Hippocampal formation (tissue), 2 donors: ENCODE measurements at places on chromosomes 5 and 9.

DNA sequence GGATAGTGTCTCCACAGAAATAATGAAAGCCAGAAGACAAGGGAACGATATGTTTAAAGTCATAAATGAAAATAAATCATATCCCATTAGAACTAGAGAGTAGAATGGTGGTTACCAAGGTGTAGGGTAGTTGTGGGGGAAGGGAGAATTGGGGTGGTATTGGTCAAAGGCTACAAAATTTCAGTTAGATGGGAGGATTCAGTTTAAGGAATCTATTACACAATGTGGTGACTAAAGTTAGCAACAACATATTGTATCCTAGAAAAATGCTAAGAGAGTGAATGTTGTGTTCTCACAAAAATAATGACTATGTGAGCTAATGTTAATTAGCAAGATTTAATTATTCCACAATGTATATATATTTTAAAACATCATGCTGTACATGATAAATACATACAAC, 27.8 kb upstream of the LARP1 start:
- DNase-seq: no peak

GRCh38 chr5:83488271-83488670, 16.7 kb downstream of the VCAN start:
- DNase-seq: no peak

DNA sequence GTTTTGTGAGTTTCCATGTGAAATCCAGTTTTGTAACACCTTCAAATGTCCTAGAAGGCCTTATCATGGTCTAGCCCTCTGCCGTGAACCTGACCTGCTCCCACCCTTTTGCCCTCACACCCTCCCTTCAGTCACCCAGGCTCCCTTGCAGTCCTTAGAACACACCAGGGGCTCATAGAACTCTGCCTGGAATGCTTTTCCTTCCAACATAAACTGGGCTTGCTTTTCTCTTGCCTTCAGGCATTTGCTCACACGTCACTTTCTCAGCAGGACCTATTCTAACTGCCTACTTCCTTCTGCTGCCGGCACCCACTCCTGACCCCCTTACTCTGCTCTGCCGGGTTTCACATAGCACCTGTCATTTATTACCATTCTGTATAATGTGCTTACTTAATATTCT, 111.9 kb downstream of the PDE8B start:
- no peak for DNase-seq

DNA sequence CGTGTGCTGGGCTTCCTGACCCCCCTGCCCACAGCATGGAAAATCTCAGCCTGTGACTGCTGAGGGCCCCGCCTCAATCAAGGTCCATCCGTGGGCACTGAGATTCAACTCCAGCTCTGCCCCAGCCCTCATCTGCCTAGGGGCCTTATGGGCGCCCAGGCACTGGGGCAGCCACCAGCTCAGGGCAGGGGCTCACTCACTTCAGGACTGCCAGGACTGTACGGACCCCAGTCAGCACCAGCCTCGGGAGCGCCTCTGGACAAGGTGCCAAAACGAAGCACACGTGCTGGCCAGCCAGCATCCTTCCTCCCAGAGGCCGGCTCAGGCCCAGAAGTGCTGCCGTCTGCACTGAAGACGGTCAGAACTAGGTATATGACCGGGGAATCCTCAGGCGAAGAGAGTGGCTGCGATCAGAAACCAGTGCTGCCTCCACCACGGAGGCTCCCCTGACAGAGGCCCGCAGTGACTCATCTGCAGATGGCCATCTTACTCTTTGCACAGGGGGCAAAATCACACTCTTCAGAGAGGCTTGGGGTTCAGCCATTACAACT, 19.6 kb downstream of the CLPTM1L start:
- DNase-seq: no peak

GRCh38 chr9:133562611-133563290, 28.2 kb downstream of the ADAMTSL2 start:
- DNase-seq: no peak

DNA sequence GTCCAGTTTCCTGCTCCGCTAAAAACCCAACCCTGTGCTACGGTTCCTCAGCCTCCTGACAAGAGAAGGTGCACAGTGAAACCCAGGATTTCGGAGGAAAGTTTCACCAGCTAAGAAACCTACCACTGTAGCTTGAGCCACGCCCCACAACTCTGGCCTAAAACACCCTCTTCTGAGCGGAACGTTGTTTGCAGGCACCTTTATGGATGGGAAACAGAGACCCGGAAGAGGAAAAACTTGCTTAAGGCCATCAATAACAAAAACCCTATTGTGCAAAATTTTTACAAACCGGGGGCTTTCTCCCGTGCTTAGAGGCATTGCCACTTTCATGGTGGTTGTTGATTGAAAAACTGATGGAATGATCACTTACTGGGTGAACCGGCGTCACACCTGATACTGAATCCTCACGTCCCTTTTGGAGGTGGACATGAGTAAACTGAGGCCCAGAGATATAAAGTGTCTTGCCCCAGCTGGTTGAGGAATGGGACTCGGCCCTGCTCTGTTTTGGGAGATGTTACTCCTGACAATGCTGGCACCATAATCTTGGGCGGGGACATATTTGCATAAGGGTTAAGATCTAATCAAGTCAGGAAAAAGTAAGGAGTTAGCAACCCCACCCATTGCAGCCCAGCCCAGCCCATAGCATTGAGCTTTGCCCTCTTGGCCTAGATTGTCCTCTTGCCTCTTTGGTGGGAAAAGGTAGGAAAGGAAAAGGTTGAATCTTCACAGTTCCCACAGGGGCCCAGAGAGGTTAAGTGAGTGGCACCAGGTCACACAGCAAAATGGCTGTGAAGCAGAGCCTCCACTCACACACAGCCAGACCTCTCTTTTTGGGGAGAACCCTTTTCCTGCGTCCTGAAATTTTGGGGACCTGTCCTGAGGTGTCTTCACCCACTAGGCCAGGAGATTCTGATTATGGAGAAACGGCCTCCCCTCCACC, 23.2 kb upstream of the PTGS1 start:
- no peak for DNase-seq

GRCh38 chr5:96440185-96440538, 7.1 kb upstream of the PCSK1 start:
- DNase-seq: no peak

- no peak for DNase-seq
Measured at GRCh38 chr9:128335161-128335560, 5.2 kb upstream of the SLC27A4 start.

- DNase-seq: peak; percentile 88
Measured at GRCh38 chr9:121289026-121289771, 21.2 kb downstream of the GSN start.

- no peak for DNase-seq
Measured at GRCh38 chr9:124455820-124456219, 5.6 kb downstream of the ADGRD2 start.

- DNase-seq: no peak
Measured at GRCh38 chr5:99037668-99038067, 108.9 kb upstream of the CHD1 start.

DNA sequence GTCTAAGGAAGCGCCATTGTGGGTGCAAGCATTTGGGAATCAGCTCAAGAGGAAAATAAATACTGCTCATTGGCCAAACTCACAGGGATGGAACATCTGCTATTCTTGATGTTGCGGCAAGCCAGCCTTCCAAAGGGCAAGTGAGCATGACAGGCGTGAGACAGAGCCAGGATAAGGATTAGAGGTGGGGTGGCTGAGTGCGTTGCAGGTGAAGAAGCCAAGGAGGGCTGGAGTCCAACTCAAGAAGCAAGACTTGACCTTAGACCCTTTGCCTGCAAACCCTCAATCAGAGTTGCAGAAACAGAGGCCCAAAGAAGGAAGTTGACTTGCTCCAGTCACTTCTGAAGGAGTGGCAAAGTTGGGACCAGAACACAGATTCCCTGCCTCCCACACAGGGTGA, 79.4 kb downstream of the WWC1 start:
- no peak for DNase-seq

GRCh38 chr5:116306846-116307245, 222.0 kb downstream of the COMMD10 start:
- no peak for DNase-seq

GRCh38 chr5:98934546-98934945, 5.7 kb upstream of the CHD1 start:
- no peak for DNase-seq

GRCh38 chr5:179170606-179171005, 110.4 kb downstream of the ZNF354C start:
- no peak for DNase-seq

GRCh38 chr9:23598994-23599393, 227.0 kb downstream of the ELAVL2 start:
- no peak for DNase-seq

GRCh38 chr9:131583836-131584555, 38.7 kb downstream of the PRRT1B start:
- no peak for DNase-seq

GRCh38 chr5:79001471-79001870, 16.4 kb upstream of the ARSB start:
- DNase-seq: no peak

- DNase-seq: no peak
Measured at GRCh38 chr9:128104171-128104618, 23.3 kb downstream of the PTGES2 start.

- DNase-seq: no peak
Measured at GRCh38 chr5:78824831-78825281, 160.3 kb downstream of the ARSB start.

- DNase-seq: no peak
Measured at GRCh38 chr9:136621019-136621733, 41.5 kb upstream of the EGFL7 start.

- DNase-seq: no peak
Measured at GRCh38 chr5:93247105-93247504, 333.9 kb downstream of the NR2F1-AS1 start.

GRCh38 chr9:85451680-85452079, 290.1 kb downstream of the AGTPBP1 start:
- no peak for DNase-seq

DNA sequence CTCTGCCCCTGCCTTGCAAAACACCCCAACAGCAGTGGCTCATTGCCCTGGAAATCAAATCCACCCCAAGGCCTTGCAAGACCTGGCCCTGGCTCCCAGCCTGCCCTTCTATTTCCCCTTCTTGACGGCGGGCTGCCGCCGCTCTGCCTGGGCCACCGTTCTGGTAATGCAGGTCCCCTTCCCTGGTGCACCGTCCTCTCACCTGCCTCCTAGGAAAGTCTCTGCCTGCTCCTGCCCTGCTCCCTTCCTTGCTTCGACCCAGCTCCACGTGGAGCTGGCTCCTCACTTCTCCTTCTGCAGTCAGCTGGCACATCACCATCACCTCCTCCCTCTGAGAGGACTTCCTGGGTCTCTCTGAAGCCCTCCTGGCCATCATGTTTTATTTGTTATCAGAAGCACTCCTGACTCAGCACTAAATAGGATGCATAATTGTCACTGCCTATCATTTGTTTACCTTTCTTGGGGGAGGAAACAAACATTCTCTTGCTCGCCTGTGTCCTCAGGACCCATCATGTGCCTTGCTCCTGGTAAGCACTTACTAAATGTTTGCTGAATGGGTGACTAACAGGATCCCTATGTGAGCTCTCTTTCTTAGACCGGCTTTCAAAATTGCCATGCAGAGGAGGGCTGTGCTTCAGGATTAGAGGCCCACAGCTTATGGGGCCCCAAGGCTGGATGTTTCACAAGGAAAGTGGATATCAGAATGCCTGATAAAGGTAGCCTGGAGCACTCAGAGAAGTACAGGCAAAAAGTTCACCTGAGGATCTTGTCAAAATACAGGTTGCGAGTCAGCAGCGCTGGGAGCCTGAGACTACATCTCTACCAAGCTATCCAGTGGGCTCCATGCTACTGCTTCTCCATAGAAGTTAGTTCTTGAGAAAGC, 19.6 kb upstream of the C5orf47 start:
- no peak for DNase-seq

DNA sequence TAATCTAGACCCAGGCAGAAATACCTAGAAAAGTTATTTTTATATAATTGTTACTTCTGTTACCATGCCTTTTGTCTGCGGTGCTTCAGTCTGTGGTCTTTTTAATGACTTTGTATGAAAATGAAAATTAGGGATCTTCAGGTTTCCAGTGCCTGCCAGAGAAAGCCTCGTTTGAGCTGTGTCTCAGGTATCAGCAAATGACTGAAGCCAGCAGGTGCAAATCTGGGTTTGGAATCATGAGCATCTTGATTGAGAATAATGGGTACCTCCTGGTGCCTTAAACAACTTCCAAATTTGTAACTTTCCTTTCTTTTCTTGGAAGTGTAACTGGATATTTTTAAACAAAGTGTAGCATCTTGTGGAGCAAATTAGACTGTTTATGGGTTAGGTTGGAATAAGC, 4.3 kb downstream of the ZBTB34 start:
- no peak for DNase-seq

DNA sequence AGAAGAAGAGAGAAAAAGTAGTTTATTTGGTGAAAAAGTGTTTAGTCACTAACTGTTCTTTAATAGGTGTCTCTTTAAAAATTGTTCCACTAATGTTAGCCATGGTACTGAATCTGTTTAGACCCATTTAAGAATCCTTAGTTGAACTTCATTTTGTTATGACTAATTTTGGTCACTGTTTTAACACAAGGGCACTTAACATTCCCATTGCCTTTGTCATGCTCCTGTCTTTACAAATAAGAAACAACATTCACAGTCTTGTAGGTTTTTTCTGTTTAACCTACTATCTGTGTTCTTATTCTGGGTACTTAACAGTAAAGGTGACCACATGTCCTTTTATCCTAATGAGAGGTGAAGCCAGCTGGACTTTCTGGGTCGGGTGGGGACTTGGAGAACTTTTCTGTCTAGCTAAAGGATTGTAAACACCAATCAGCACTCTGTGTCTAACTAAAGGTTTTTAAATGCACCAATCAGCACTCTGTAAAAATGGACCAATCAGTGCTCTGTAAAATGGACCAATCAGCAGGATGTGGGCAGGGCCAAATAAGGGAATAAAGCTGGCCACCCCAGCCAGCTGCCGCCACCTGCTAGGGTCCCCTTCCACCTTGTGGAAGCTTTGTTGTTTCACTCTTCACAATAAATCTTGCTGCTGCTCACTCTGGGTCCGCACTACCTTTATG, 116.7 kb downstream of the WDR70 start:
- no peak for DNase-seq

DNA sequence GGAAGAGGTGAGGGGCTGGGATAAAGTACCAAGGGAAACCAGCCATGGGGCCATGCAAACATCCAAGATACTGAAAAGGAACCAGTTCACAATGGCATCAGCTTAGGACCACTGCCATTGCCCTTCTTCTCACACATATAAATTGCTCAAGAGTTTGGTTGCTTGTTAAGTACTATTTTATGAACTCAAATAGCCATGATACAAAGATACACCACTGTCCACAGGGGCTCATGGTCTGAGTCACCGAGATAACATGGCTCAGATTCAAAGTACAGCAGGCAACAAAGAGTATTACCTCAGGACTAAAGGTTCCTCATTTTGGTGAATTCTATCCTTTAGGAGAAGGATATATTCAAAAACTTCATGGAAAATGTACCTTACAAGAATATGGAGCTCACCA, 55.6 kb downstream of the FANCC start:
- DNase-seq: no peak
